Activated CD8-positive, alpha-beta memory T cell treated with anti-CD3 and anti-CD28 coated beads, Interleukin-2, amount 50 U/mL, for 48 hours (primary cell): ENCODE measurements at places on chromosomes 4 and X.

DNA sequence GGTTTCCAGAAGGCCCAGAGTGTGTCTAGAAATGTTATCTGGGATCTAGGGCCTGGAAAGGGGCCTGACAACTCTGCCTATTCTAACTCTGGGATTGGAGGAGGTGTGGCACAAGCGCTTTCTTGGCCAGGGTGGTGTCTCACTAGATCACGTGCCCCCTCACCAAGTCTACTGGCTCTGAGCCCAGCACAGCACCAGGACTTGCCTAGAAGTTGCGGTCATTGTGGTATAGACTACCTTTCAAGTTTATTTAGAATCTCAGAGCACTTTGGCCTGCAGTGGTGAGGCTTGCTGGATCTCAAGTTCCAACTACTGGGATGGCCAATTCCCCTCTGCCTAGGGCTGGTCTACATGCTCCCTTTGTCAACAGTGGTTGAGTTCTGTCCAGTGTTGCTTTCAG, 223.3 kb upstream of the MAGEB2 start:
- no peak for DNase-seq

DNA sequence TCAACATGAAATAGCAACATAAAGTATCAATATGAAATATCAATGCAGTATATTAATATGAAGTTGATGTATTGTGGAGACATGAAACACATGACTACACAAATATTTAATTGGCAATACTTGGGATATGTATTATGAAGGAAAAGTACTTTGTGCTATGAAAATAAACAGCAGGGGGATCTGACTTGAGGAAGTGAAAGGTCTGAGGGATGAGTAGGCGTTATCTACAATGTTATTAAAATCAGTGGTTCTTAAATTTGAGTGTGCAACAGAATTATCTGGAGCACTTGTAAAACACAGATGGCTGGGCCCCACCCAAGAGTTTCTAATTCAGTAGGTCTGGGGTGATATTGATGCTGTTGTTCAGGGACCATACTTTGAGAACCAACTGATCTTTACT, 27.4 kb upstream of the ARX start:
- no peak for DNase-seq

- DNase-seq = no peak
Observed at GRCh38 chr4:183430317-183430993, 14.0 kb upstream of the CDKN2AIP start.

DNA sequence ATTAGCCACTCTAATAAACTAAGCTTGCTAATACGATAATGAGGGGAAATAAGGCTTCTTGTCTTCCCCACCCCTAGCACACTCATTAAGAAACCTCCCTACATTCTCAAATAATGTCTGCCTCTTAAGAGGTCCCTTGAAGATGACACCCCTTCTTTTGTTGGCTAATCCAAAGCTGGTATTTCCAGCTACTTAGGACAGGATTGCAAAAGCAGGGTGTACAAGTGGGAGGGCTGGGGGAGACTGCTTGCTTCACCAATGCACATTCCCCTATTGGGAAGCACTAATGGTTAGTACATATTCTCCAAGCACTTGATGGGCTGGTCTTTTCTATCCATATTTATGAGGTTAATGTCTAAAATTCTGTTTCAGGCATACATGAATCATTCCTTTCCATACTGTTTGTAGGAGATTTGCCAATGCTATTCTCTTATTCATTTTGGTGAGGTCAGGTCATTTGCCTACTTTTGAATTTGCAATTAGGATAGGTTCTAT, 16.8 kb upstream of the TIMM8A start:
- no peak for DNase-seq

DNA sequence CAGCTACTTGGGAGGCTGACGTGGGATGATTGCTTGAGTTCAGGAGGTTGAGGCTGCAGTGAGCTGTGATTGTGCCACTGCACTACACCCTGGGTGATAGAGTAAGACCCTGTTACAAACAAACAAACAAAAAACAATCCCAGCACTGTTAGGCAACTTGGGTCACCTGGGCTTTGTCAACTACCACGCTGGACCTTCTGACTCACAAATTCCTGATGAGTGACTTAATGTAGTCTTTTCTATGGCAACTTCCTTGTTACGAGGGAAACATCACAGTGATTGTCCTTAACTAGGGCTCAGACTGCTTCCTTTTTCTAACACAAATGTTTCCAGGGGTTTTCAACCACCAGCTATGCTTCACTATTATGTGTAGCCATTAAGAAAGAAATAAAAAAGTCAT, 128.8 kb upstream of the GPC4 start:
- no peak for DNase-seq

DNA sequence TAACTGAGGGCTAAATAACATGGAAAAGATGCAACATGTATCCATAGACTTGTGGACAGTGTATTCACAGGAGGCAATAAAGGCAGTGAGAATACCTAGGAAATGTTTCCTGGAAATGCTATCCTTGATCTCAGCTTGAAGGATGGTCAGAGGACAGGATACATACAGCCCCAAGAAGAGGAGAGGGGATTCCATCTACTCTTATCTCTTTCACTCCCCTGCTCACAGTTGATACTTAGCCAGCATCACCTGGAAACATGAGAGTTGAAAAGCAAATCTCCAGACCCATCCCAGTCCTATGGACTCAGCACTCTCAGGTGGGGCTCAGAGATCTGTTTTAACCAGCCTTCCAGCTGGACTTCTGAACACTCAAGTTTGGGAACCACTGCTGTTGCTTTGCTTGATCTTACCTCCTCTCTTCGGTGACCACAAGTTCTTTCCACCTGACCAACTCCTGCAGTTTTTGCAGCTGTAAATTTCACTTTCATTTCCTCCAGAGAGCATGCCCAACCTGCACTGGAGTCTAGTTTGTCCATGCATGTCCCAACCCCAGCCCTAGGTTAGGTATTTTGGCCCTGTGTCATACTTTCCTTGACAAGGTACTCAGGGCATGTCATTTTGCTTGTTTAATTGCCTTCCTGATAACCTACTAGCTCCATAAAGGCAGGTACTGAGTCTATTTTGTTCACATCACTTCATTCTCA, 10.4 kb downstream of the RELL1 start:
- DNase-seq = no peak

GRCh38 chr4:150067859-150068258, 10.4 kb upstream of the DCLK2 start:
- no peak for DNase-seq

DNA sequence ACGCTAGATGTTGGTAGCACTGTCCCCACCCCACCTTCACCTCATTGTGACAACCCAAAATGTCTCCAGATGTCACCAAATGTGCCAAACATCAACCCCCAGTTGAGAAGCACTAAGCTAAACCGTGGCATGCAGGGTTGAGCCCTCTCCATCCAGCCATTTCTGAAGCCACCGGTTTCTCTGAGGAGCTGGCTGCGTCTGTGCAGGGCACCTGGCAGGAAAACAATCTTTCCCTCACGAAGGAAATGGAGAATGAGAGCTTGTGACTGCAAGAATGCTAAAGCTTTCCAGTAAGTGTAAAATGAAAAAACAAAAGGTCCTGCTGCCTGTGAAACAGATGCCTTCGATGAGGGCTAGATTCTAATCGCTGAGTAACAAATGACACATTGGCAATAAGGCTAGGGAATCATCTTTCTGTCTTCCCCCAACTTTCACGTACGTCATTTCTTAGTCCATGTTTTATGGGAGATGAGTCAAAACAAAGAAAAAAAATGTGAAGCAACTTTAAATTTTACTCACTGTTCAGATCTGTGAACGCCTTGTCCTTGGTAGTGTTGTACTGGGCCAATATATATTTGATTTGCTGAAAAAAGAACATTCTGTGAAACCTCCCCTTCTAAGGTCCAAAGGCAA, 59.9 kb downstream of the PROM1 start:
- DNase-seq = no peak

DNA sequence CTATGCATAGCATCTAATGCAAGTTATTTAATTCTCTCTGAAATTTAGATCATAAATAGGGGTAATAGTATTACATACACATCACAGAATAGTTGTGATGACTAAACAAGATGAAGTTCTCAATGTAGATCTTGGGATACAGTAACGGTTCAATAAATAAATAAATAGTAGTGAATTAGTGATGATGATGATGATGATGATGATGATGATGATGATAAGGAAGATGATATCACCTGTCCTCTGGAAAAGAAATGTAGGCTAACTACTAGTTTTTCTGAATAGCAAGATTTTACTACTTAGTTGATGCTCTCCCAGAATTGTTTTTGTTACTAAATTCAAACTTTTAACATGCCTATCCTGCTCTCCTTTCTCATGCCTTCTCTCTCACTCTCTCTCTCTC, 30.3 kb downstream of the SH3BGRL start:
- no peak for DNase-seq

DNA sequence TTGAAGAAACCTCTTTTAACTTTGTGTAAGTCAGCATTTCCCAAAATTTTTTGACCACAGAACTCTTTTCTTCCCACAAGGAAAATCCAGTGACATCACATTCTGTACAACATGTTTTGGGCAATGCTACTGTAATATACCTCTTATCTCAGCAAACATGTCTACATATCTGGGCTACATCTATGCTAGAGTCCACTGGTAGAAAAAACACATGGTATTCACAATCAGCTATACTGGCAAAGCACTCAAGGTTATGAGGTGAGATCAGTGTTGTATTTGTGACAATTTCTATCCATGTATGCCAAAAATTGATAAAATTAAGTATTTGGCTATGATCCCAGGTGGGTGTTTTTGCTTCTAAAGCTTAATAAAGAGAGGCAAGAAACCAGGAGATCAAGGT, 98.0 kb downstream of the ATP11C start:
- DNase-seq = no peak
